Activated CD8-positive, alpha-beta memory T cell treated with anti-CD3 and anti-CD28 coated beads for 4 hours (primary cell): ENCODE measurements at places on chromosomes 5 and 9.

- peak; percentile 7 for DNase-seq
Observed at GRCh38 chr9:37953775-37954437, 50.0 kb upstream of the SLC25A51 start.

DNA sequence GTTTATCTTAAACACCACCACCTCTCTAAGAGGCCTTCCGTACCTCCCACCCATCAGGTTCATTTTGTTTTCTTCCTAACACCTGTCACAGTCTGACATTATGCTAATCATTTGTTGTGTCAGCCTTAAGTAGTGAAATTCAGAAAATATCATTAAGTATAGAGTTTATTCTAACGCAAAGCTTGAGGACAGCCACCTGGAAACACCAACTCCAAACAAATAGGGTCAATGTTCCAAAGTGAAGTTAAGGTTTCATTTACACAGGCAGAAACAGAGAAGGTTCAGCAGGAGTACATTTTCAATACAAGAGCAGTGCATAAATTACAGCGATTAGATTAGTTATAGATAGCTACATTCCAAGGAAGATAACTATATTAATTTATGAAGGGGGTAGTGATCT, 1.3 kb upstream of the SMC5 start:
- DNase-seq = no peak

- no peak for DNase-seq
Observed at GRCh38 chr5:39794513-39795210, 369.9 kb upstream of the DAB2 start.

DNA sequence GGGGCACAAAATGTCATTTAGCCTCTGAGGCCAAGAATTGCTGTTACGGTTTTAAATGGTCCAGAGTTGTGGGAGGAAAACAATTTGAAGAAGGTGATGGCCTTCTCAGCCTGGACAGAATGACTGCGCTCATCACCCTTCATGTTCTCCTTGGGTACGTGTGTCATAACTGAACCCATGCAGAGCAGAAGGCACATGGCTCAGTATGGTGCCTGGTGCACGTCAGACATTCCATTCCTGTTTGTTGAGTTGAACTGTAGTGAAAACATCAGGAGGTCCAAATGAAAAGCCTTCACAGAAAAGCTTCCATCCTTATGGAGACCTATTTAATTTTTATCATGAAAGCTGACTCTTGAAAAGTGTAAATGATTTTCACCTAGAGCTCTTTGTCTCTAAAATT, 133.2 kb downstream of the CFAP90 start:
- DNase-seq = no peak

DNA sequence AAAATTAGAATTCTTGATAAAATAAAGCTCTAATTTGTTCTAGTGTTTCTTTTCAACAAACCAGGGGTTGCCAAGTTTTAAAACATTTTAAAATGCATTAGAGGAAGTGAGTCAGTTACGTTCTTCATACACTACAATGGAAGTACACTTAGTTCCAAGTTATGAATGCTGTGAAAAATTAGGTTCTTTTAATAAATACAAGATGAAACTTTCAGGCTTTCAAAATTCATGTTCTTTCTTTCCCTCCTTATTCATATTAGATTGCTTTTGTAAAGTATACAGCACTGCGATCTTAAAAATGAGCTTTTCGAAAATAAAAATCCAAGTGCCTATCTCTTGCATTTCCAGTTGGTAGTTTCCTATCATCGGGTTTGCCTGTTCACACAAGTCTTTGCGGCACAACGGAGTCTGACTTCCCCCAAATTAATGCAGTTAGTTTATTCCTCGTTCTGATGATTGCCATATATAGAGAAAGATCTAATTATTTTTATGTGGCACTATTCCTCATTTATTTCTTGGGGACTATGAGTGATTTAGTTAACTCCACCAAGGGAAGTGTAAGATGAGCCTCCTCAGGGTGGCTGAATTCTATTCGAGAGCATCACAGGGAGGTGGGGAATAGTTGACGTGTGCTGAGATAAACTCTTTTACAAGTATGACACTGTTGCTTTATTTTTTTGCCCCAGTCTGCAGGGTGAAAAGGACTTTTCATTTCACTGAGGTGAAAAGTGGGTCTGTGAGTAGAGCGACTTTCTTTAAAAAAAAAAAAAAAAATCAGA, 238.2 kb downstream of the CD180 start:
- DNase-seq = no peak

DNA sequence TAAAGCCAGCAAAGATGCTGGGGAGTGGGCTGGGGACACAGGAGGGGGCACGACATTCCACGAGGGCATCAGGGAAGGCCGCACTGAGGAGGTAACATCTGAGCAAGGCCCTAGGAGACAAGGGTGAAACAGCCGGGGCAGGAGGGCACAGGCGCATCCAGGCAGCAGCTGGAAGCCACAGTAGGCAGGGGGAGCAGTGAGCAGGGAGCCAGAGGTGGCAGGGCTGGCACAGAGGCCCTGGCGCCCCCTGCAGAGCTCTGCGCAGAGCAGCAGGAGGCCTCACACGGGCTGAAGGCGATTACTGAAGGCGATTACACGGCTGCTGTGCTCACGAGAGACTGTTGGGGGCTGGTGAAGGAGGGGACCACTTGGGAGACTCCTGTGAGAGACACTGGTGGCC, 15.4 kb downstream of the LMAN2 start:
- no peak for DNase-seq

GRCh38 chr5:154995679-154996078, 17.9 kb upstream of the KIF4B start:
- DNase-seq = no peak

- no peak for DNase-seq
Observed at GRCh38 chr9:108652851-108653250, 202.9 kb downstream of the ACTL7B start.

- DNase-seq = no peak
Observed at GRCh38 chr9:129136446-129137035, 25.3 kb downstream of the PTPA start.

DNA sequence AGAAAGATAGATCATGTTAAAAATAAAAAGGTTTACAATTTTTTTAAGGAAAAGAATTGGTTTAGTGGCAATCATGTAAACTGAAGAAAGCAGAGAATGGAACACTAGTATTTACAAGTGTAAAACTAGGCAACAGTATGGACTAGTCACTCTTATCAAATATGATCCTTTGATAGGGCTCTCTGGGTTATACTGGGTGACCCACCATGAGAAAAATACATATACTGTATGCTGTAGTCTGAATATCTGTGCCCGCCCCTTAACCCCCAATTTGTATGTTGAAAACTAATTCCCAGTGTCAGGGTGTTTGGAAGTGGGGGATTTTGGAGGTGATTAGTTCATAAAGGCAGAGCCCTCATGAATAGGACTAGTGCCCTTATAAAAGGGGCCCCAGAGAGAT, 236.8 kb upstream of the TARS1 start:
- no peak for DNase-seq

GRCh38 chr9:33184963-33185362, 17.8 kb upstream of the B4GALT1 start:
- DNase-seq = no peak

- no peak for DNase-seq
Observed at GRCh38 chr5:8879248-8879647, 666.6 kb downstream of the SEMA5A start.
